Prostate gland (tissue), 2 donors: ENCODE measurements at places on chromosomes 2 and 18. TPM values are rescaled to one million over a fixed set of nuclear protein-coding genes. Genes with fewer than 3 reads are reported as not detected.

Gene KLHL41
- 13.4 TPM for total RNA-seq

GRCh38 chr2:172693529-172694455 lies 41.9 kb upstream of the RAPGEF4 start:
- no peak for DNase-seq

DNA sequence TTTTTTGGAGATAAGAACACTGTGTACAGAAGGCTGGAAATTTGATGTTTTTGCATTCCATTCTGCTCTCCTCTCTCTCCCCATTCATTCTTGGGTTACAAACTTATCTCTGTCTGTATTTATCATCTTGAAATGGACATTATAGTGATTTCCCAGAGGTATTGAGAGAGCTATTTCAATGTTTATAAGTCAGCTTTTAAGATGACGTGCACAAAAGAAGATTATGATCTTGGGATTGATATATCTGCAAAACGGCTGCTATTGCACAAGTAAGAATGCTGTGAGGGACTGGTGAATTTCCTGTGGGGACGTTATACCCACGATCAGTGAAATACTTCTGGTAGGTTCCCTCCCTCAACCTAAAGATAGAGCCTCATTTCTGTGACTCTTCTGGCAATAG lies 61.0 kb upstream of the DTNA start:
- no peak for DNase-seq

GRCh38 chr18:79248495-79249060 lies 147.2 kb upstream of the NFATC1 start:
- DNase-seq, result no peak

DNA sequence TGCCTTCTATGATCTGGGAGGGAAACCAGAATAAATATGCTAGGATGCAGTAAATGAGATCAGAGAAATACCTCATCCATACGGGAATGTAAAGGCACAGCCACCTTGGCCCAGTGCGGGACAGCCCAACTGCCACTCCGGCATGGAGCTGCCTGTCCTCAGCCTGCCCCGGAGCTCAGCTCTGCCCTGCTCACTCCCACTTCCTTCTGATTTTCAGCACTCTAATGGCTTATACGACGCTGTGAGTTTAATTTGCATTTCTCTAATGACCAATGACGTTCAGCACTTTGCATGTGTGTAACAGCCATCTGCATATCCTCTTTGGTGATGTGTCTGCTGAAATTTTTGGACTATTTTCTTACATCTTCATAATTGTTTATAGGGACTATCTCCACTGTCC lies 172.5 kb upstream of the RAB6C start:
- no peak for DNase-seq

DNA sequence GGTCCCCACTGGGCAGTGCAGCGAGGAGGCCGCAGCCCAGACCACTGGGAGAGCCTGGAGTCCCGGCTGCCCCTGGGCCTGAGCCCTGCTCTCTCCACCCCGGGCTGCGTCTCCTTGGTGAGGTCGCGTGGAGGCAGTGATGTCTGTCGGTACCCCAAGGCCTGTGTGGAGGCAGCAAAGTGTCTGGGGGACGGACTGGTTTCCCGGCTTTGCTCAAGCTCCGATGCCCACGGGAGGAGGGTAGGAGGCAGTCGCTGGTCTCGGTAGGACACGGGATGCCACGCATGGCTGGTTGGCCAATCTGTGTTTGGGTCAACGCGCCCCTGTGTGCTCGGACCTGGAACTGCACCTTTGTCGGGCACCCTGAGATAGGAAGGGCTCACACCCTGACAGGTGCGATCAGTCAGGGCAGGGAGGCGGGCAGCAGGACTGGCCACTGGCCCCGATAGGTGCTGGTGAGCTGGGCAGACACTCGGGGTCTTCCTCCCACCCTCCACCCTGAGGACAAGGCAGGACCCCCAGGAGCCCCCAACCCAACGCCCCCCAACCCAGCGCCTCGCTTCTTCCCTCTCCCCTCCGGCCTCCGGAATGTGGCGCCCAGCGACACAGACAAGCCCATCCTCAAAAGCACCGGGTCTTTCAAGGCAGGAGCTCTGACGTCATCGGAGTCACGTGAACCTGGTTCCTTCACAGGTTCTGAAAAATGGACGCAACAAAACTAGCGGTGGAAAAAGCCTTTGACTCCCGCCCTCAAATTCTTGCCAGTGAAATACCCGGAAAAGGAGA lies 288.6 kb downstream of the NDUFA10 start:
- no peak for DNase-seq
